ENCODE measurements at places on chromosomes 12 and 14.

- no peak for DNase-seq
Measured at GRCh38 chr14:104657101-104657524, 32.3 kb upstream of the INF2 start.

DNA sequence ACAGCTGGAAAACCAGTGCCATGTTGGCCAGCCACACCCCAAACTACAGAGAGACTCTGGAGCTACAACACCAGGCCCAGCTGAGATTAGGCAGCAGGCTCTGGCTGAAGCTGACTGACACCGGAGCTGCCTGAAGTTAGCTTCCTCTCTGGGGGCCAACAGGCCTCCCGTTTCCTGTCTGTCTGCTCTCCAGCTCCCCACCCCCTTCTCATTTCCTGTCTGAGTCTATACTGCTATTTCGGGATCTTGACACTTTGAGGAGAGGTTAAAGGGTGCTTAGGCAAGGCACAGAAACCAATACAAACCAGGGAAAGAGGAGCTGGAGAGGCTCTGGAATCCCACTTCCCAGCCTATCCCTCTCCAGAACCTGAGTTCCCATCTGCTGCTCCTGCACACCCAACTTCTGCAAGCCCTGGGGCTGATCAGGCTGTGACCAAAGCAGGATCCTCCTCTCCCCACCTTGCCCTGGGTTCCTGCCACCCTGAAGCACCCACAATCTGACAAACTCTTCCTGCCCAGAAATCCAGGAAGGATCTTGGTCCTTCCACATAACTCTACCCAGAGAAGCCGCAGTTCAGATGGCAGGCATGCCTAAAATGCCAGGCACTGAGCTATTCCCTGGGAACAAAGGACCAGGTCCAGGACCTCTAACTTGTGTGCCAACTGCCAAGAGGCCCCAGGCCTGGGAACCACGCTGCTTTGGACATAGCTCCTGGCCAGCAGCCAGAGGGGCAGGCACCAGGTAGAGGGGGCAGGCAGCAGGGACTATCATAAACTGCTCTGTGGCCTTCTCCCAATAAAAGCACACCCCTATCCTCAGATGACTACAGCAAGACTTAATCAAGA, 39.9 kb downstream of the PRPF40B start:
- peak; percentile 88 for DNase-seq

GRCh38 chr12:48986720-48987291, 8.7 kb downstream of the WNT1 start:
- DNase-seq: no peak

DNA sequence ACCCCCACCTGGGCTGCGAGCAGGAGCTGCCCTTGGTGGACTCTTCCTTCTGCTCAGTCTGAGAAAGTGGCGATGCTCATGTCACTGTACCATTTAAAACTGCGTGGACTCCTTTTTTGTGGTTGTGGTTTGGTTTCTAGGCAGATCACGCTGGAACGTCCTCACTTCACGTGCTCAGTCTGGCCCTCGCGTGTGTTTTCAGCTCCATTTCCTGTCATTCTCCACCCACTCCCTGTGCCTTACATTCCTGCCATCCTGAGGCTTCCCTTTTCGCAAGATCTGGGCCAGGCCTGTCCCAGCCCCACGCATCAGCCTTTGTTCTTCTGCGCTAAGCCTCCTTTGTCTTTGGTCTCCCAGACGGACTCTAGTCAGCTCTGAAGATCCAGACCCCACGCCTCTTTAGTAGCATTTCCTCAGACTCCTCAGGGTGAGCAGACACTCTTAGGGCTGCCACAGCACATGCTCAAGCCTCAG, 105.4 kb downstream of the FBXL14 start:
- no peak for DNase-seq

GRCh38 chr12:98727196-98727595, 82.1 kb downstream of the APAF1 start:
- DNase-seq: no peak

GRCh38 chr14:24809135-24809534, 175.1 kb upstream of the GZMB start:
- no peak for DNase-seq

GRCh38 chr14:78652727-78653126, 482.6 kb downstream of the NRXN3 start:
- no peak for DNase-seq

DNA sequence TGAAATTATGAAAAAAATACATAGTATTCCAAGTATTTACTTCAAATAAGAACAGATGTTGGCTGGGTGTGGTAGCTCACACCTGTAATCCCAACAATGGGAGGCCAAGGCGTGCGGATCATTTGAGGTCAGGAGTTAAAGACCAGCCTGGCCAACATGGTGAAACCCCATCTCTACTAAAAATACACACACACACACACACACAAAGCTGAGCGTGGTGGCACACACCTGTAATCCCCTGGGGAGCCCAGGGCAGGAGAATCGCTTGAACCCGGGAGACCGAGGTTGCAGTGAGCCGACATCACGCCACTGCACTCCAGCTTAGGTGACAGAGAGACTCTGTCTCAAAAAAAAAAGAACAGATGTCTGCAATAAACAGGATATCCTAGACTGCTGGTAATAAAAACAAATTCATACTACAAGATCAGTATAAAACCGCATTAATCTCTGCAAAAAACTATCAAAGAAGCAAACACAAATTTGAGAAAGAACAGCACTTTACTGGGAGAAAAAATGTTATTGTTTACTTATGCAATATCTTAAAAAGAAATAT, 23.8 kb downstream of the EEA1 start:
- DNase-seq: no peak

GRCh38 chr12:22321018-22321605, 13.4 kb downstream of the ST8SIA1 start:
- DNase-seq: no peak

DNA sequence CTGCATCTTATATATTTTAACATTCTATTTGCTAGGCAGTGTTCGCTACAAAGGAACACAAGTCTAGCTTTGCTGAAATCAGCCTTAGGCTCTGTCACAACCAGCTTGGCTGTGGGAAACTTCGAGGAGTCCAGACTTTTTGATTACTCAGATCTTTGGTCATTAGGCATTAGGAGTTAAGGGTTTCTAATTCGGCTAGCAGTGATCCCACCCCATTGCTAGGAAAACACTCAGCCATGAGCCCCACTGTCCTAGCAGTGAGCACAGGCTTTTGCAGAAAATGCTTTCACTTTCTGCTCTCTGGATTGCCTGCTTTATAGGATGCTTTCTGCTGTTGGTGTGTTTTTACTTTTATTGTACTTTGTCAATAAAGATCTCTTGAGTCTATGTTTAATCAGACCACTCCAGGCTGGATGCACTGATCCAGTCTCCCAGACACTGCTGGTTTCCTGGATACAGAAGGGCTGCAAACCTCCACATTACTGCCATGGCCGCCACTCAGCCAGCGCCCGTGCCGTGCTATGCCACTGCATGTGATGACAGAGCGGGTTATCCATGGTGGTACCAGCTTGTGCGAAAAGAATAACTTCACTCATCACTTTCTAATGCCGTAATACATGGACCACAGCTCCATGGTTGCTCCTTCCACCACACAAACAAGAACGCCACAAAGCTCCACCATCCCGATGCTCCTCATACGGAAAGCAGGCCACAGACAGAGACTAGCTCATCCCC, 41.0 kb upstream of the PYGL start:
- no peak for DNase-seq

DNA sequence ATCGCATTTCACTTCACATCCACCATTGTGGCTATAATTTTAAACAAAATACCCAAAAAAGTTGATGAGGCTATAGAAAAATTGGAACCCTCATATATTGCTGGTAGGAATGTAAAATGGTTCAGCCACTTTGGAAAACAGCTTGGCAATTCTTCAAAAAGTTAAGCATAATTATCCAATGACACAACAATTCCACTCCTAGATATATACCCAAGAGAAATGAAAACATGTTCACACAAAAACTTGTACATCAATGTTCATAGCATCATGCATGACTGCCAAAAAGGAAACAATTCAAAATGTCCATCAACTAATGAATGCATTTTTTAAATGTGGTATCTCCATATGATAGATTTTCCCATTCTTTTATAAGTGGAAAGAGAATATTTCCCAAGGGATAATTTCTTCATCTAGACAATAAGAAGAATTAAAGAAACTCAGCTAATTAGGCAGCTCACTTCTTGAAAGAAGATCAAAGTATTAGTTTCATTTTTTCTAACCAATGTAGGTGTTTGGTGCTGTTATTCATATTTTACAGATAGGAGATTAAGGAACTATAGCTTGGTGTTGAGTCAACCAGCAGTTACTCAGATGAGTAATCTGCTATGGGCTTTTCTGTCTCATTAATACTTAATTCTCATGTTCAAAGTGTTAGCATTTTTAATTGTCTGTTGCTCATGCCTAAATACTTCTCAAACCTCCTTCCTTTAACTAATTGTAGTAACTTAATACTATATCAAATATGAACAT, 32.8 kb downstream of the YEATS4 start:
- no peak for DNase-seq

Data from OCI-M1 (cell line).